ENCODE measurements at places on chromosomes 6 and 20.

DNA sequence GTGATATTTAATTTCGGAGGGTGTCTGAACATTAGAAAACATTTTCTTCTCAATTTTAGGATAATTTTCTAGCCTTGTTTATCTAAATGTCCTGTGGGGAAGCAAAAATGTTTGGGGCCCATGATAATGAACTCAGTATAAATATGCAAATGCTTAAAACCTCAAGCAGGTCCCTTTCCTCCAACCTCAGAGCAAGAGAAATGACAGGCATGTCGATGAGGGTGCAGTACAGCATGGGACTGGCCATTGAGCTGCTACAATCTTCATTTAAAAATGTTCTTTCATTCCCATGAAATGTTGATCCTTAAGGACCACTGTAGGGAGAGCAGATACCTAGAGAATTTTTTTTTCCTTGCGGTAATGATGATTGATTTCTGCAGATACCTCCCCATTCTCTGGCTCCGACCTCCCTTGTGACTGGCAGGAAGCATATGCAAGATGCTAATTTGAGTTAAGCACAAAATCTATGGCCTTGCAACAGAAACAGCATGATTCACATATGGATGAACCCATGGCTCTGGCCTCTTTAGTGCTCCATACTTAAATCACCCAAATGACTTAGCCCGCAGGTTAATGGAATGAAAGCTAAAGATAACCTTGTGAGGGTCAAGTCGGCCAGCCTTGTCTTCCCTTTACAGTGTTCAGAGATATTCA is 243.3 kb downstream of the SOX4 start:
- no peak for DNase-seq

- no peak for DNase-seq
Observed at GRCh38 chr6:1519597-1519996, 90.1 kb upstream of the FOXC1 start.

- DNase-seq = peak; percentile 67
Observed at GRCh38 chr6:35240838-35241801, 18.4 kb upstream of the ZNF76 start.

DNA sequence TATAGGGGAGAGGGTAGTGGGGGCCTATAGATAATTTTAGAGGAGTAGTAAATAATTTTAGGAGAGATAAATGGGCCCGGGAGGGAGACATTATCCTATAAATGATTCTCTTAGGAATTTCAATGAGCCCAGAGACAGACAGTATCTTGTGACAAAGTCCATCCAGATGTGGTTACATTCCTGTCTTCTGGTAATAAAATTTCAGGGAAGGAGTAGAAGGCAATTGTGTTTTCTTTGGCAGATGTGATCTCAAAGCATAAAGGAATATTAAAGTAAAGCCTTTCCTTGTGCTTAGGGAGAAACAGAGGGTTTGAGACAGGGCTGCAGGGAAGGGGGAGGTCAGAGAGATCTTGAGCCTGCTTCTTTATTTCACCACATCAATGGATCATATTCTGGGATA is 979.8 kb upstream of the GJE1 start:
- DNase-seq = no peak

DNA sequence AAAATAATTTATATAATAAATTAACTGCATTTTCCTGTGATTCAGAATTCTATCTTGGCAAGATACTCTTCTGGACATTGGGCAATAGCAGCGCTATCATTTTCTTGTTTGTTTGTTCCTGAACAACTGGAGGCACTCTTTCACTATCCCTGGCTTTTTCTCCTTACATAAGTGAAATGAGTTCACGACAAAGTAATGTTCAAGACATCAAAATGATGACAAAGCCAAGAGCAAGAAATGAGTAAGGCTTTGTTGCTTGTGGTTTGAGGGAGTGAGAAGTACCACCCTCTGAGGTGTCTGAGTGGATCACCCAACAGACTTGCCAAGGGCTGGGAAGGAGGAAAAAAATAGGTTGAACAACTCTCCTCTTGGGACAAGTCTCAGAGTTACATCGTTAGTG is 466.6 kb upstream of the JAG1 start:
- DNase-seq = no peak

Measured in activated T-cell treated with anti-CD3 and anti-CD28 coated beads for 1 hour (primary cell).